ENCODE measurements at places on chromosomes 12 and 14.

GRCh38 chr14:99318091-99318958, 46.3 kb upstream of the BCL11B start:
- no peak for DNase-seq

DNA sequence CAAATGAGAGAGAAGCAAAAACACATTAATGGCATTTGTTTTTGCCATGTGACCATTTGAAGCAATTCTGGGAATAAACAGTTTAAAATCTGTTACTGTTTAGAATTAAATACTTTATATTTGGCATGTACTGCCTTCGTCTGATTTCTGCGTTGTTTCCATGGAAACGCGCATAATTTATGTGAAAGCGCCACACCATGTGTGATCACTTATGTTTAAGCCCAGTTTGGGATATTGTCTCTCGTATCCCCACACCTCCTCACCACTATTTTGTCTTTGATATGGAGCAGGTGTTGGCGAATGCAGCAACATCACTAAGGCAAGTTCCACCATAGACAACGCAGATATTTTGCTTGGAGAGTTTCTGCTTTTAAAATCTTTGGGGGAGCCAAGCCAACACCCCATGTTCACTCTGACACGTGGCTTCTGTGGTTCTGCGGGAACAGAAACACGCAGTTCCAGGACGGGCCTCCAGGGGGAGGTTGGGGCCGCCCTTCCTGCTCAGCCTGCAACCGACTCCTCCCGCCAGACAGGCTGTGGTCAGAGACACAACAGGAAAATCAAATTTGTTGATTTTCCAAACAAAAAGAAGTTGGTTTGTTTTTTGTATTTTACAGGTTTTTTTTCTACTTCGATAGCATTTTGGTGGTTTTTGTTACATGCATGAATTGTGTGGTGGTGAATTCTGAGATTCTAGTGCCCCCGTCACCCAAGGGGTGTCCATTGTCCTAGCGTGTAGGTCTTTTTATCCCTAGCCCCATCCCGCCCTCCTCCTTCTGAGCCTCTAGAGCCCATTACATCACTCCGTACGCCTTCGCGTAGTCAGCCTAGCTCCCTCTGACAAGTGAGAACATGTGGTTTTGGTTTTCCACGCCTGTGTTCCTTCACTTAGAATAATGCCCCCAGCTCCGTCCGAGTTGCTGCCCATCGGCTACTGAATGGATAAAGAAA, 101.9 kb upstream of the SFSWAP start:
- DNase-seq, result peak; percentile 89

- DNase-seq, result no peak
Measured at GRCh38 chr12:52670961-52671360, 9.2 kb downstream of the KRT1 start.

GRCh38 chr14:32950584-32950983, 11.9 kb downstream of the NPAS3 start:
- no peak for DNase-seq

- no peak for DNase-seq
Measured at GRCh38 chr14:97780804-97781203, 983.6 kb downstream of the VRK1 start.

DNA sequence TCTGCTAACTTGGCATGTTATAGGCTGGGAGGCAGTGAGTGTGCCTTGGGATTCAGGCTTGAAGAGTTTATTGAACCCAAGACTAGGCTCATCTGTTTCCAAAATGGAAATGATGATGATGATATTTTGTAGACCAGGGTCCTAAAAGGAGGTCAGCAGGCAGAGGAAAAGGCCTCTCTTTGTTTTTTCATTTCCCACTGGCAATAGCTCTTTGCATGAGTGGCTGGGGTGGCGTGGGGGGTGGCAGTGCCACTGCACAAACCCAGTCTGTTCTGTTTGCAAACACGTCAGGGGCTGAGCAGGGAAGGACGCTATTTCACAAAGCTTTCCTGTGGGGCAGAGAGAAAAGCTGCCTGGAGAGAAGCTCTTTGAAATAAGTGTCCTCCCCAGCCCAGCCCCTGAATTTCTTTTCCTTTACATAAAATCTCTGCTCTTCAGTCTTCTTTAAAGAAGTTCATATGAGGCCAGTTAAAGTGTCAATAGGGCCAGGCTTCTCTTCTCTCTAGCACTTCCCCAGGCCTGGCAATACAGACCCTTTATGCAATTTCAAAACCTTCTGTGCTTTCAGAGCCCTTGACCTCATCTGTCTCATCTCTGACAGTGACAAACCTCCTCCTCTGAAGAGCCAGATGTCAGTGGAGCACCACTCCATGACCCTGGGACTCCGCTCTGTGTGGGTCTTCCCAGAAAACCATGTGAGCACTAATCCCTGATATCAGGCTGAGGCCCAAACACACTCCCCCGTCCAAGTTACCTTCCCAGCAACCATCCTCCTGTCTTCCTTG, 72.8 kb downstream of the ZNF664 start:
- DNase-seq, result no peak

GRCh38 chr14:94349276-94349675, 26.1 kb upstream of the SERPINA6 start:
- no peak for DNase-seq

- no peak for DNase-seq
Measured at GRCh38 chr14:33347796-33348195, 409.1 kb downstream of the NPAS3 start.

DNA sequence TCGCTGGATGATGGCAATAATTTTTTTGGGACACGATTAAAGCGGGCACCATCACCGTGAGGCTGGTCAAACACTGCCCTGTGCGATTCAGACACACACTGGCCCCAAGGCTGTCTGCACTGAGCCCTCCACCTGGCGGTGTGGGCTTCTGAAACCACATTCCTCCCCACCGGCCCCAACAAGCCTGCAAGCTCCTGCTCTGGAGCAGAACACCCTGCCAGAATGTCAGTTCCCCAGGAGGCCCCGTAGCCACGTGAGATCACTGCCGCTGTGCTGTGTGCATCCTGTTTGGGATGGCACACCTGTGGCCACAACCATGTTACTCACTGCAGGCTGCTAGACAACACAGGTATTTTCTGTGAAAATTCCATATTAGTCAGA, 7.9 kb downstream of the GSC start:
- no peak for DNase-seq

GRCh38 chr12:3077572-3078081, 448 bp downstream of the TSPAN9 start:
- DNase-seq, result no peak

DNA sequence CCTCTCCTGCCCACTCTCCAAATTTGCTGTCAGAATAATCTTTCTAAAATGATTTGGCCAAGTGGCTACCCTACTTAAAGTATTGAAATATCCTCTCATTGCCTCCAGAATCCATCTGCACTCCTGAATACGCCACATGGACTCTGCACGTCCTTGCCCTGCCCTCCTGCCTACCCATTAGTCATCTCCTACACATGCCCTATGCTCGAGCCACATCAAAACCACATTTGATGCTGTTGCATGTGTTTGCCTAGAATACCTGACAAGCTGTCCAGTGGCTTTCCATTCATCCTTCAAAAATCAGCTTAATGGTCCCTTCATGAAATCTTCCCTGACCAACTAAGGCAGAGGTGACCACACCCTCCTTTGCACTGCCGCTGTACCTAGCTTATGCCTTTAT, 17.0 kb downstream of the VCPKMT start:
- no peak for DNase-seq

DNA sequence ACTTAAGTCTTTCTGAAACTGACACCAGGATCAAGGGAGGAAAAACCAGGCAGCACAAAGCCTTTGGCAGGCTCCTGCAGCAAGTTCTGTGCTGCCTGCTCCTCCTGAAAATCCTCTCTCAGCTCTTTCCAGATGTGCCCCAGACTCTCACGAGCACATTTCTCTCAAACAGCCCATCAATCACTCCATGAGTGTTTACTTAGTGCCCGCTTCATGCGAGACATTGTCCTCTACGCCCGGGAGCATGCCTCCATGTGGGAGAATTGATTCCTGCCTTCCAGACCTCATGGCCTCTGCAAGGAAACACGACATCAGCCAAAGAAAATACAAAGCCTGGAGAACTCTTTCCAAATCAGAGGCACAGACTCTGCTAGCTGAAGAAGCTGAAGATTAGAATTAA, 46.5 kb upstream of the TSPAN11 start:
- peak; percentile 40 for DNase-seq

- DNase-seq, result no peak
Measured at GRCh38 chr12:22683131-22683530, 58.2 kb downstream of the ETNK1 start.

- no peak for DNase-seq
Measured at GRCh38 chr12:639566-639965, 23.7 kb downstream of the NINJ2 start.

DNA sequence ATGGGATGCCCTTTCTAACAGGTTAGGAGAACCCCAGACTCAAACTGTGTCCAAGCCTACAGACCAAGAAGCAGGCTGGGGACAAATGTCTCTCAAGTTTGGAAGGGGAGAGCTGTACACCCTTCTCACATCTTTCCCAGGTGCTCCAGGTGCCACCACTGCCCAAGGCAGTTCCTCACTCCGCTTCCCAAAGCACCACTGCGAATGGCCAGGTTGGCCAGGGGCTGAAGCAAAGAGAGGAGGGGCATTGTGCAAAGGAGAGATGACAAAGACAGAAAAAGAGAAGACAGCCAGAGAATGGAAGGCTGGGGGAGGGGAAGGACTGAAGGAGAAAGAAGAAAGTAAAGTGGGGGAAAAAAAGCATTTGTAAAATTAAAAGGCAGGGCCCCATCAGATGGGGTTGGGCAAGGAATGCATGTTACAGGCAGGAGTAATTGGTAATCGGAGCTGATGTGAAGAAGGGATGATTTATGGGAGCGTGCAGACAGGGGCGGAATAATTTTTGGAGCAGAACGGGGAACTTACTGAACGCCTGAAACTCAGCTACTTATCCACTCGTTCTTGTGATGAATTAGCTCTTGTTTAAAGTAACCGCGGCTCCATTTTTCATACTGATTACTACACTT, 165.8 kb downstream of the ESRRB start:
- DNase-seq, result peak; percentile 24

- DNase-seq, result peak; percentile 54
Measured at GRCh38 chr12:117189725-117190209, 503 bp downstream of the FBXO21 start.

DNA sequence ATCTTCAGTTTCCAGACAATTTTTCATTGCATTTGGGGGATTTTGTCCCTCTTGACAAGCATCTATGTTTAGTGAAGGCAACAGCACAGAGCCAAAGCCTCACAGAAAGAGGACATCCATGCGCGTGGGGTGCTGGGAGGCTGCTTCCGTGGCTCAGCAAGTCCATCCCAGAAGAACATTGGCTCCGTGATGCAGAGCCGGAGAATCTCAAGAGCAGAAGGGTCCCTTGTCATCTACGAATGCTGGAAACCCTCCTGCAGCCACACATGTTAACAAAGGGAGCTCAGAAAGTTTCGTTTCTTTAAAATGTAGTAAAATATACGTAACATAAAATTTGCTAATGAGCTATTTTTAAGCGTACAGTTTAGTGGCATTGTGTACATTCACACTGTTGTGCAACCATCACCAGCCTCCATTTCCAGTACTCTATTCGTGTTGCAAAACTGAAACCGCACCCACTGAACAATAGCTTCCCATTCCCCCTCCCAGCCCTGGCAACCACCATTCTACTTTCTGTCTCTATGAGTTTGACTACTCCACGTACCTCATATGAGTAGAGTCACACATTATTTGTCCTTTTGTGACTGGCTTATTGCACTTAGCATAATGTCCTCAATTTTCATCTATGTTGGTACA, 185.9 kb downstream of the TTC7B start:
- DNase-seq, result peak; percentile 68

- peak; percentile 4 for DNase-seq
Measured at GRCh38 chr12:90543374-90543773, 411.6 kb downstream of the CCER1 start.

DNA sequence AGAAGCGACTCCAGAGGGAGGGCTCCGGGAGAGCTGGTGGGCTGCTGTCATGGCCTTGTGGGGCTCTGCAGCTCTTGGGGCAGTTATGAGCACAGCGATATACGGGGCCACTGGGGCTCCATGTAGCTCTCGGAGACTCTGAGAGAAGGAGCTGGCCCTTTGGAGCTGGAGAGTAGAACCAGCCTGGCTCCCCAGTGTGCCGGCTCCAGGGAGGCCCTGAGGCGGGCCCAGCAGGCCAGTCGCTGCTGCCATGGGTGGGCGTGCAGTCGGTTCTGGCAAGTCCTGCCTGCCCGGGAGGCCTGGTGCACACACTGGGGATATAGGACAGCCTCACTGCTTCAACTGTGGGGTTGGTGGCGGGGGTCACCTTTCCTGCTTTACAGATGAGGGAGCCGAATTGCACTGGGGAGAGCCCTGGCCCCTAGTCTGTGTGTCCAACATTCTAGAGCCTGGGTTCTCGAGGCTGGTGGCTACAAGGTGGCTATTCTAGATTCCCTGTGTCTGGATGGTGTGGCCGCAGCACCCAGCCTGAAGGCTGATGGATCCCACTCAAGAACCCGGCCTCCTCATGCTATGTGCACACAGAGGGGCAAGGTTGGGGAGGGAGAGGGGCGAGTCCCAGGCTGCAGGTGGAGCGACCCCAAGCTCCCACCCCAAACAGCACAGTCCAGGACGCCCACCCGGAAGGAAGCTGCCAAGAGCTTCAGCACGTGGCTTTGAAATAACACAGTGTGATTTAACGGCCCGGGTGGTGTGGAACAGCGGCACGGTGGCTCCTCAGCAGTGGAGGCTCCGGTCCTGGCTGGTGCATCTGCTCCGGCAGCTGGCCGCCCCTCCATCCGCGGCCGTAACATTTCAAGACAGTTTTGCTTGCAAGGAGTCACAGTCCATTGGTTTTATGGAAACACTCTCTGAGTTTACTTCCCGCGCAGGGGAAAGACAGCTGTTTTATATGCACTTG, 188.3 kb upstream of the C14orf180 start:
- DNase-seq, result peak; percentile 16

- DNase-seq, result no peak
Measured at GRCh38 chr12:44026046-44026445, 190.2 kb downstream of the TMEM117 start.

- no peak for DNase-seq
Measured at GRCh38 chr14:56379956-56380355, 199.6 kb upstream of the TMEM260 start.

DNA sequence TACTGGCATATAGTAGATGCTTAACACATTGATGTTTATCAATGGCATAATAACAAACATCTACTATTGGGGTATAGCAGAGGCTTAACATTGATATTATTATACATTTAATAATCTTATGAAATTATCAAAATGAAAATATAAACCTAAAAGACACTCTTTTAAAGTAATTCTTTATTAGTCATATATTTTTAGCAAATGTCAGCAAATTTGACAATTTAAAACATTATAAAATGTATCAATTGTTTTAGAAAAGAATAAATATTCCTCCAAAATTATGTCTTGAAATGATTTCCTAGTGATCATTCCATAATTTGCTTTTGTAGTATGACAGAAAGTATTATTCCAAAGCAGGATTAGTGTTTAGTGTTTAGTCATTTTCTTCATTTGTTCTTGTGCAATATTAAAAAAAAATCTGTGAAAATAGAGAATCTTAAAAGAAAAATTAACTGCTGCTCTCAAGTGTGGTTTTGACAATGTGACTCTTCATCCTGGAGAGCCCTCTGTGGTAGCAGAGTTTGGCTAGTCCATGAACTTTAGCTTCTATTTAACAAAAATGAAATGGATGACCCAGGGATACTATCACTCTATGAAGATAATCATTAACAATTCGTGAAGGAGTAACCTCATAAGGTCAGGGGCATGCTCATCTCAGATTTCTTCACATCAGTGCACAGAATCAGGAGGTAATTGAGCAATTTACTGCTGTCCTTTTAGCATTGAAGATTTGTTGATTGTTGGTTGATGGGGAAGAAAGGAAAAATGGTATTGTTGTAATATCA, 1018.5 kb downstream of the LRFN5 start:
- DNase-seq, result no peak

- DNase-seq, result no peak
Measured at GRCh38 chr12:26971963-26972362, 33.7 kb downstream of the FGFR1OP2 start.

GRCh38 chr14:50312734-50313054, 570 bp downstream of the DMAC2L start:
- no peak for DNase-seq
